ENCODE measurements at places on chromosomes 4 and X. TPM values are rescaled to one million over a fixed set of nuclear protein-coding genes. Genes with fewer than 3 reads are reported as not detected.

PABPC1L2B gene
- not detected for total RNA-seq

CCNQ gene
- 38.3 TPM for total RNA-seq

MAOB gene
- total RNA-seq, result not detected

FGF16 gene
- not detected for total RNA-seq

CPLX1 gene
- 0.16 TPM for total RNA-seq

IL13RA2 gene
- not detected for total RNA-seq

All from CD8-positive, alpha-beta memory T cell (primary cell).